ENCODE measurements at places on chromosomes 1 and 21.

DNA sequence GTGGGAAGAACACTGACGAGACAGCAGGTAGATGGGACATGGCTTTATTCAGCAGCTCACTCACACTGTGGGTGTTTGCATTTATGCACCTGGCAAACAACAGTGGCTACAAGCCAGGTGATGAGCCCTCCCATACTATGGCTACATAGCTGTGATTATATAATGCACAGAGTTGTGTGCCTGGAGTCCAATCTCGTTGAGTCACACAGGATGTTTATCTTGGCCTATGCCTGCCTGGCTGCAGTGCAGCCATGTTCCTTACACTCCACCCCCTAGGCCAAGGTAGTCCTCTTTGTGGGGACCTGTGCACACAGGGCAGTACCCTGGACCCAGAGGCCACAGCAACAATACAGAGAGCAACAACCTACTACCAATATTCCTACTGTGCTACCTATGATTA lies 1643.8 kb downstream of the MRPL39 start:
- DNase-seq: no peak

DNA sequence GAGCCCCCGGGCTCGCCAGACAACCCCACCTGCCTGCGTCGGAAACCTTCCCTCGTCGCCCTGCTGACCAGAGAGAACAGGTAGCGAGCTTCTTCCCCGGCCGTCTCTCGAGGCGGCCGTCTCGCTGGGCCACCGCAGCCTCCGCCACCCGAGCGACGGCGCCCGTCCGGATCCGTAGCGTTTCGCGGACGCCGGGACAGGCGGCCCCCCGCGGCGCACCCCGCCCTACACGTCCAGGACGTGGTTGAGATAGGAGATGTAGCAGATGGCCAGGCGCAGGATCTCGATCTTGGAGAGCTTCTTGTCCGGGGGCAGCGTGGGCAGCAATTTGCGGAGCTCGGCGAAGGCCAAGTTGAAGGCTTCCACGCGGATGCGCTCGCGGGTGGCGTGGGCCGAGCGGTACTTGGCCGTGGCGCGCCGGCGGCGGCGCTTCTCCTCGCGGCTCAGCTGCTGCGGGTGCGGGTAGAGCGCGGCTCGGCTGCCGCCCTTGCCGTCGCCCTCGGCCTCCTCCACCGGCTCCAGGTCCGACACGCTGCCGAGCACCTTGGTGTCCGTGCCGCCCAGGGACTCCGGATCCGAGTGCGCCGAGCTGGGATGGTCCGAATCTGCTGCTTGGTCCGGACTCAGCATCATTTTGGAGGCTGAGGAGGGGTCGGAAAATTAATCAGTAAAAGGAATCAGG lies 3.0 kb downstream of the NHLH2 start:
- DNase-seq: no peak

DNA sequence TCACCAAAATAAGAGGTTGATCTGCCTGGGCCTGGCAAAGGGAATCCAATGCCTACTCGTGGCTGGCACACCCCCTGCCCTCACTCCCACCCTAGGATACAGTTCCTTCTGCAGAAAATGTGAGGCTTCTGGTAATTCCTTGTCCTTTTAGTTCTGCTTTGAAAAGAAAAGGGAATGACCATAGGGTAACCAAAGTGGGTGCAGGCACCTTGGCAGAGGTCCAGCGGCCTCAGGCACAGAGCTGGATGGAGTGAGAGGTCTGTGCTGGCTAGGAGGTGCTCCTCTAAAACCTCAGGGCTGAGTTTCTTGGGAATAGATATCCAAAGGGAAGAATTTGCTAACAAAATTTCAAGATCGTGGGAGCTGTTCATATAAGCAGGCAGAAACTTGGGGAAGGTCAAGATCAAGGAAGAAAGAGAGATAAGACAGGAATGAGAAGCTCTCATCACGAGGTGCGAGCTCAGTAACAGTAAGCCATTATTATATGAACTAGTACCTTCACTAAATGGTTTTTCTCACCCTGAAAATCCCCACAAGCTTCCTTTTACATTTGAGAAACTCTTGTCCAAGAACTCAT lies 293.1 kb upstream of the LYPLAL1 start:
- DNase-seq: no peak

DNA sequence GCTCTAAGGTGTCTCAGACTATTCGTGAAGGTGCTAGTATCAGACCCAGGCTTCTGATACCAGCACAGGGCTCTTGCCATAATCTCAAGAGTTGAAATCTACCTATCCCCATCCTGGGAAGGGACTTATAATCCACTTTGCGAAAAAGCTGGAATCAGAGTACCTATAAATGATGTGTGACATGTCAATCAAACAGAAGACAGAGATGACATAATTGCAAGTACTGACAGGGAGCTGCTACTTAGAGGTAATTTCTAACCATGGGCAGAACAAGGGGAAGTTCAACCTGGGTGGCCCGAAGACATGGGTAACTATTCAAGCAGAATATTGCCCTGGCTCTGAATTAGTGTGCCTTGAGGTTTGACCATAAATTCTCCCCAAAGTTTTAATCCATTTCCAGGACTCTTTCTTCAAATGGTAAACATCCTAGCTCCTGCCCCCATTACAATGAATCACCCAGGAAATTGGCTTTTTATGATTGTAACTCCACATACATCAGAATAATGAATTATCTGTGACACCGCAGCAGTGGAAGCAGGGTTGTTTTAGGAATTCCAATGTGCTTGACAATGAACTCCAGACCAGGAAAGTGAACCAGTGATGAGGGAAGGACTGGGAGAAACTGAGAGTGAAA lies 37.2 kb downstream of the KANK4 start:
- no peak for DNase-seq

- DNase-seq: no peak
Observed at GRCh38 chr1:43936431-43937151, 3.0 kb downstream of the ARTN start.

DNA sequence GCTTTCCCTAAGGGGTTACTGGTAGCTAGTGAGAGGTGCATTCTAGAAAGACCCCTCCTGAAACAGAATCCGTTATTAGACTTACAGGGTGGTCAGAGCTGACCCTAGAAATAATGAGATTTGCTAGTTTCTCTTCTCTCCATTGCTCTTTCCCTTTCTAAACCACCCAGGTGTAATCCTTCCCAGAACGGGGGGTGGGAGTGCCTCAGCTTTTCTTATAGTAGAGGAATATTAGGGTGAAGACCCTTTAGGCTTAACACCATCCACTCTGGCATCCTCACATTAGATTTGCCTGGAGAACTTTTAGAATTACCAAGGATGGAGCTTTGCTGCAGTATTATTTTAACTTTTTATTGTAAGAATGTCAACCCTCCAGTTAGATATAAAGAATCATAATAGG lies 49.4 kb downstream of the CAPN9 start:
- DNase-seq: no peak

DNA sequence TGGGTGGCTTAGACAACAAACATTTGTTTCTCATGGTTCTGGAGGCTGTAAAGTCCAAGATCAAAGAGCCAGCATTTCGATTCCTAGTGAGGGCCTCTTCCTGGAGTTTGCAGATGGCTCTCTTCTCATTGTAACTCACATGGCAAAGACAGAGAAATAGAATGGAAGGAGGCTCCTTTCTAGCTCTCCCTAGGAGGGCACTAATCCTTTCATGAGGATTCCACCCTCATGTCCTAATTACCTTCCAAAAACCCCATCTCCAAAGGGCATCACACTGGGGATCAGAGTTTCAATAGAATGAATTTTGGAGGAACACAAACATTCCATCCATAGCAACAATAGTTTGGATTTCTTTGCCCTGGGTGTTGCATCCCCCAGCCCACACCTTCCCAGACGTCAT lies 247.3 kb downstream of the TTLL7 start:
- no peak for DNase-seq

DNA sequence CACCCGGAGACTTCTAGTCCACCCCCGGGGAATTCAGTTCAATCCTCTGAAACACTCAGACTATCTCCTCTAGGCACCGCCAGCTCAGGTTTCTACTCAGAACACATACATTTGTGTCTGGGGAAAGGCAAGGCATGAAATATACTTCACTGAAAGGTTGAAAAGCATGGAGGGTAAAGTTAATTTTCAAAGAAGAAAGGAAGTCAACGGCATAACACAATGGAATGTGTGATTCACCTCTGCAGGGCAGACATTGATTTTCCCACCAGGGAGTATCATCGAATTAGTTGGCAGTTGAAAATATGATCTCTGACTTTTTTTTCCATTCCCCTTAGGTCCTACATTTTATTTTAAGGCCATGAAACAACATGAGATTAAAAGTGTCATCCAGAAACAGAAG lies 669.4 kb downstream of the SMYD3 start:
- peak; percentile 38 for DNase-seq

DNA sequence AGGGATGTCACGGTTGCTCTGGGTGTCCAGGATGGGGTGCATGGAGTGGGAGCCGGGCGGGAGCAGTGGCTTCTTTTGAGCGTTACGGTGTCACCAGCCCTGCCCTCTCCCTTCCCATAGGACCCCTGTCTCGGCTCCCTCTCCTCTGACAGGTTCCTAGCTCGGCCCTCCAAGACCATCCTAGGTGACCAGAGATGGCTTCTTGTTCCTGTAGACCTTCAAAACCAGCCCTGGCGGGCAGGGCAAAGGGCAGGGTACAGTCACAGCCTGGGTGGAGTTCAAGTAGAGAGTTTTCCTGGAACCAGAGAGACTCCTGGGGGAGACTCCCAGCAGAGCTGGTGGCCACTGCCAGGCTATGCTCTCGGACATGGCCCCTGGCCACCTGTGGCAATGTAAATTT lies 345.6 kb upstream of the AJAP1 start:
- no peak for DNase-seq

DNA sequence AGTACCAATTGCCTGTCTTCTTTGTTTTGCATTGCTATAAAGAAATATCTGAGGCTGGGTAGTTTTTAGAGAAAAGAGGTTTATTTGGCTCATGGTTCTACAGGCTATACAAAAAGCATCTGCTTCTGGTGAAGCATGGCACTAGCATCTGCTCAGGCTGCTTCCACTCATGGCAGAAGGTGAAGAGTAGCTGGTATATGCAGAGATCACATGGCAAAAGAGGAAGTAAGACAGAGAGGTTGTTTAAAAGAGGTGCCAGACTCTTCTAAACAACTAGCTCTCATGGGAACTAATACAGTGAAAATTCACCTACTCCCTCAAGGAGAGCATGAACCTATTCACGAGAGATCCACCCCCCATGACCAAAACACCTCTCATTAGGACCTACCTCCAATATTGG lies 56.7 kb upstream of the GUCA2B start:
- DNase-seq: no peak

DNA sequence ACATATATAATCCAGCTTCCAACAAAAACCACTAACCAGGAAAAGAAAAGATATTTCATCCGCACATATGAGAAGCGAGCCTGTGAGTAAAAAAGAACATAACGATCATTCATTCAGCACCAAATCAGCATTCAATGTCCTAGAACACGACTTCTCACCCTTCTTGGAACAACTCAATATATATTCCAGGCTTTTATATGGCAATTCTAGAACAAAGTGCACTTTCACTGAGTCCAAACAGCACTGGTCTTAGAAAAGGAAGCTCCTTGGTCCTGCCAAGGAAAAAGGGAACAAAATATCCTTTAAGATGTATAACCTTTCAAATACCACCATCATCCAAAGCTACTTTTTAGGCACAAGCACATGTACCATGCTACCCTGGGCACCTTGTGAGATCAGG lies 44.5 kb downstream of the RPL5 start:
- no peak for DNase-seq

- DNase-seq: no peak
Observed at GRCh38 chr1:31043631-31044030, 21.9 kb downstream of the PUM1 start.
